ENCODE measurements at places on chromosomes 7 and 10. TPM values are rescaled to one million over a fixed set of nuclear protein-coding genes. Genes with fewer than 3 reads are reported as not detected.

Gene PLAU
- 1.7 TPM for total RNA-seq

Gene SLIT1
- total RNA-seq = 1.9 TPM

Gene OLAH
- total RNA-seq = 6.1 TPM

Gene AKR1B15
- 2.1 TPM for total RNA-seq

Gene HMX3
- total RNA-seq = 0.25 TPM

Gene ZNF716
- total RNA-seq = 0.68 TPM

DNA sequence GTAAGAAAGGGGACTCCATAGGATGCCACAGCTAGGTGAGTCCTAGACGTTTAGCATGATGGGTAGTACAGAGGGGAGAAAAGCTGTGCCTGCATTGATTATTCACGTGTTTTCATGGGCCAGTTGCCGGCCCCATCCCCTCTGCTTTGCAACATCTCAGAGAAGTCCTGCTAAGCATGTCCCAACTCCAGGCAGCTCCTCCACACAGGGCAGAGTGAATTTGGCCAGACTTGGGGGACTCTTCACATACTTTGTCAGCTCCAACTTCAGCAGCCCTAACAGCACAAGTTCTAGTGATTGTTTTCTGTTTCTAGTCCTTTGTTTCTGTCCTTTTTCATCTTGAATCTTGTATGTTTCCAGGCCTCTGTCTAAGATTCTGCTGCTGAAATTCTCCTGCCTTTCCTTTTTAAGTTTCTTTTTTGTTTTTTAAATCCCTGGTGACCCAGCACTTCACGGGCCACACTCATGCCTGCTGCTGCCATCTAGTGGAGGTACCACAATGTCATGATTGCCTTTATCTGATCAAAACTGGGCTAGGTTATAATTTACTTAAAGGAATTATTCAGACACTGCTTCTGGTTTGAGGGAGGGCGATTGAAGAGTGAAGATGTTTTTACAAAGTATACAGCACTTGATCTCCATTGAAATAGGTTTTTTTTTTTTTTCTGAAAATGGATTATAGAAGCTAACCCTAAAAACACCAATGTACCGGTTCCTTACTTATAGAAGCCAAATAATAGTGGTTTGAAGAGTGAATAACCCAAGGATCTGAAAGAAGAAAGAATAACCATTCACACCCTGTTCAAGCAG lies 276.9 kb downstream of the CSTF2T start:
- H3K27ac ChIP-seq = no peak overlapping the region
- H3K36me3 ChIP-seq = no peaks in the 10 kb centered on the region
- no peaks in the 10 kb centered on the region for H3K4me1 ChIP-seq
- DNase-seq = peak; percentile 59
- no peak overlapping the region for H3K4me3 ChIP-seq

GRCh38 chr7:77799078-77799964 lies 748 bp downstream of the PHTF2 start:
- no peaks in the 10 kb centered on the region for H3K27me3 ChIP-seq
- H3K36me3 ChIP-seq = no peaks in the 10 kb centered on the region
- peaks cover 8% of the 10 kb centered on the region for H3K4me1 ChIP-seq
- H3K4me3 ChIP-seq = peak overlapping the region; percentile 90
- peak; percentile 60 for DNase-seq

GRCh38 chr7:33400214-33400538 lies 270.8 kb downstream of the BBS9 start:
- H3K36me3 ChIP-seq = no peaks in the 10 kb centered on the region
- no peaks in the 10 kb centered on the region for H3K4me1 ChIP-seq
- H3K27me3 ChIP-seq = no peaks in the 10 kb centered on the region
- no peak overlapping the region for H3K27ac ChIP-seq
- DNase-seq = no peak

DNA sequence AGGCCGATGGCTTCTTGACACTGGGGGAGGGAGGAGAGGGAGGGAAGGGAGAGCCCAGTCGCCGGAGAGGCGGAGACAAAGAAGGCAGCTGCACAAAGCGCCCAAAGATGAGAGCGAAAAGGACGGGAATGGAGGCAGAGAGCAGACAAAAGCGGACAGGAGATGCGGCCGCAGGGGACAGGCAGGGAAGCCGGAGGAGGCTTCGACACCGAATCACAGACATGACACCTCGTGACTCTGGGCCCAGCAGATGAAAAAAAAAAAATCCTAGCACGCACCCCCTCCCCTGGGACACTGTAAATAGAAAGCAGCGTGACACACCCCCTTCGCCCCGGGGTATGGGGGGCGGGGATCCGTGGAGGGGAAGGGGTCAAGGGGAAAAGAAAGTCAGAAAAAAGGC lies 976 bp downstream of the NAT16 start:
- H3K27me3 ChIP-seq = no peaks in the 10 kb centered on the region
- peaks cover 8% of the 10 kb centered on the region for H3K4me1 ChIP-seq
- H3K27ac ChIP-seq = no peak overlapping the region
- DNase-seq = peak; percentile 39

DNA sequence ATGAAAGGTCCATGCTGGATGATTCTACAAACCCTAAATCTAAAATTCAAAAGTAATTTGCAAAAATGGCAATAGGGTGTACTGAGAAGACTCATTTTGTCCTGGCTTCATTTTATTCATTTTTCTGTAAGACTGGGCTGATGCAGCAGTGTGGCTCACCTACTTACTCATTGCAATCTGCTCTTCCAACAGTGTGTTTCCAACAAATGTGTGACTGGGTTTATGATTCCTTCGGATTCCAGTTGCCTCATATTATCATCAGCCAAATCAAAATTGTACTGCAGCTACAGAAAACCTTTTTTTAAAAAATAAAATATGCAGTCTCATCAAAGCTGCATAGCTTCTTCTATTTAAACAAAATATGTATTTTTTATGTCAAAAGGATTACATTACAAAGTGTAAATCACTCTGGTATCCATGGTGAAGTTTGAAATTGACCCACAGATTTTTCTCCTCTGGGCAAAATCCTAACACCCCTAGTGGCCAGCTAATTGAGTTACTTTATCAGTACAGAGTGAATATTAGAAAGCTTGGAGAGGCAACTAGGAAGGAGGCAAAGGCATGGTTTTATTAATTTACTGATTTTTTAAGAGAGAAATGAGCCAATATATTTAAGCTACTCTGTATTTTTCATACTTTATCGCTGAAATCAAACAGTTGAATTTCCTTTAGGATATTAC lies 390.3 kb downstream of the MAGI2 start:
- H3K4me3 ChIP-seq = no peak overlapping the region
- H3K4me1 ChIP-seq = no peaks in the 10 kb centered on the region
- DNase-seq = no peak
- H3K27me3 ChIP-seq = no peaks in the 10 kb centered on the region
- H3K27ac ChIP-seq = no peak overlapping the region

DNA sequence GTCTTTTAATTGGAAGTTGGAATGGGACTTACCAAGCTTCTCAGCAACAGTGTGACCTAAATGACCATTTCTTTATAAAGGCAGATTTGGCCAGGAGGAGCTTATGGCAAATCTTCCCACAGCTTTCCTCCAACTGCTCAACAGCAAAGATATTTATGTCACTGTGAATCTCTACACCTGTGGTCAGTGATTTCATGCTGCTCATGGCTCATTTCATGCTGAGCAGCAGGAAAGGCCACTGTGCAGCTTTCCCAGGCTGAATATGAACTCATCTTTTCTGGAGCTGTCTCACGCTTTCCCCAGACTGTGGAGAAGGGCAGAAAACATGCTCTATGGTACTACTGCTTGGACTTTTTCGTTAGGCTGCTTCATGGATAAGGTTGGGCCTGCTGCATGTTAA lies 29.8 kb downstream of the CALCR start:
- H3K4me1 ChIP-seq = no peaks in the 10 kb centered on the region
- no peak overlapping the region for H3K4me3 ChIP-seq
- DNase-seq = no peak
- no peaks in the 10 kb centered on the region for H3K36me3 ChIP-seq
- H3K27me3 ChIP-seq = no peaks in the 10 kb centered on the region

DNA sequence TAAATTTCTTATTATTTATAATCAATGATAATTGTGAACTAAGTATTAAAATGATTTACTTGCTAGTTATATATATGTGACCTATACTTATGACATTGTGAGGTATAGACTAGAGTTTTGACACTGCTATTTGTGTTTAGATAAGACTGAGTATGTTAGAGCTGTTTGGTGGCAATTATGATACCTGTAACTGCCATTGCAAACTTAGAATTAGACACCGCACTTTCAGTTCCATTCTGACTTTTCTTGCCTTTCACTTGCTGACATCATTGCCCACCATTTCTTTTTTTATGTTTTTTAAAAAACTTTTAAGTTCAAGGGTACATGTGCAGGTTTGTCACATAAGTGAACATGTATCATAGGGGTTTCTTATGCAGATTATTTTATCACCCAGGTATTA lies 214.5 kb downstream of the MBL2 start:
- H3K4me3 ChIP-seq = no peak overlapping the region
- H3K27ac ChIP-seq = no peak overlapping the region
- no peaks in the 10 kb centered on the region for H3K27me3 ChIP-seq
- no peaks in the 10 kb centered on the region for H3K4me1 ChIP-seq

Measured in testis (tissue), 5 donors.